AG10803 (cell line): ENCODE measurements at places on chromosomes 3 and 15.

GRCh38 chr15:38888701-38889221 lies 324.1 kb upstream of the RASGRP1 start:
- no peak for DNase-seq

- no peak for DNase-seq
Measured at GRCh38 chr3:190426806-190427507, 22.7 kb downstream of the TMEM207 start.

DNA sequence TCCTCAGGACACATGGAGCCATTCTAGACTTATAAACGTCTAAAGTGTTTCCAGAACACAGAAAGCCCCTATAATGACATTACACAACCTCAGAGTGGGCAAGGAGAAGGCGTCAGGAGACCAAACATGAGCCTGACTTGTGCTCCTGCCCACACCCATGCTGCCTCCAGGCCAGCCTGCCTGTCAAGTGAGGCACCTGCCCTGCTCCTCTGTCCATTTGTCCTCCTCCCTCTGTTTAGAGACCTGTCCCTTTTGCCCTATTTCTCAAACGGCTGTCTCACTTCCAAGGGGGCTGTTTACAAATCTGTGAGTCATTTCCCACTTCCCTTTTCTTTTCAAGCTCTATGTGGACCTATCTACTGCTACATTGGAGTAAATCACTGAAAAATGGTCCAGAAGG lies 21.0 kb downstream of the ZDHHC3 start:
- DNase-seq, result peak; percentile 7

GRCh38 chr15:67171471-67171870 lies 83.0 kb downstream of the AAGAB start:
- no peak for DNase-seq

DNA sequence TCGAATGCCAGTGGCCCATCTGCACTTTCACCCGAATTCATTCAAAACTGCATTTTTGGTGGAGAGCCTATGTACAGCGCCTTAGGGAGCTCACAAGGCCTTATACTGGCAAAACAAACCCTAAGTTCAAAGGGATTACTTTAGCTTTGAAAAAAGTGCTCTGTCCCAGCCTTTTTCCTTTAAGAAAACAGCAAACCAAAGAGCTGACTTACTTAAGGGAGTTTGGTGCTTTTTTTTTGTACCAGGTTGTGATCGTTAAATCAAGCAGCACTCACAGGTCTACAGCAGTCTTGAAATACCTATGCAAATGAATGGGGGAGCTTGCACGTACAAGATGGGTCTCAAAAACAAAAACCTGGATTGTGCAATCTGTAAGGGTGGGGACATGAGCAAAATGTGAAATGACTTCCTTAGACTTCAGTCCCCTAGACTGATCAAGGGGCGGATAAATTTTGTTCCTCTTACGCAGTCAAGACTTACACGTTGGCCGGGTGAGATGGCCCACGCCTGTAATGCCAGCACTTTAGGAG lies 11.6 kb upstream of the PIK3CB start:
- DNase-seq, result no peak

- DNase-seq, result peak; percentile 83
Measured at GRCh38 chr15:63157891-63158431, 684 bp upstream of the RPS27L start.

DNA sequence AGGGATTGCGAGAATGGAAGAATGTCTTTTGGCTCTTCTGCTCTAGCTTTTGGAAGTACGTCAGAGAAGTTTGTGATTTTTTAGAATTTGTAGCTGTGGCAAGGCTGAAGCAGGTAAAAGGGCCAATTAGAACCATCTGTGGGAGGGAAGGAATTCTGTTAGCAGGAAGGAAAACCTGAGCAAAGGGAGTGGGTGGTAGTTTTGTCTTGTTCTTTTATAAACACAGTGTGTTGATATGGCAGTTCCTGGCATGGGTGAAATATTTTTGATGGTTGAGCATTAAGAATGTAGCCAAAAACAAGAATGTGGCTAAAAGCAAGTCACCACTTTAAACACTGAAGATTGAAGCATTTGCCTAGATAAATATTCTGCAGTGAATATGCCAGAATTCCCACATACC lies 23.8 kb downstream of the DAG1 start:
- DNase-seq, result peak; percentile 4

DNA sequence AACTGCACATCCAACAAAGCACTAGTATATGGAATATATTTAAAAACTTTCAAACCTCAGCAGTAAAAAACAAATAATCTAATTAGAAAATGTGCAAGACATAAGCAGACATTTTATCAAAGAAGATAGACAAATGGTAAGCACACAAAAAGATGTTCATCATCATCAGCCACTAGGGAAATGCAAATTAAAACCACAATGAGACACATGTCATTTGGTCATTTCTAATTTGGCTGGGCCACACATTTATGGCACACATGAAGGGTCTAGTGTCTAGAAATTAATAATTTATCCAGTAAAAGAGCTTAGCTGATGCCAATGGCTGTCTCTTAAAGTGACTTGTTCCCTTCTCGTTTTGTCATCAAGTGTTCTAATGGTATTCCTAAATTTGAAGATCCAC lies 45.8 kb downstream of the ARHGAP31 start:
- DNase-seq, result no peak
